NB4 (cell line): ENCODE measurements at places on chromosomes 6 and 20.

- no peak for DNase-seq
Observed at GRCh38 chr6:63516186-63516944, 55.9 kb upstream of the LOC128125822 start.

- no peak for DNase-seq
Observed at GRCh38 chr20:62350098-62350628, 16.9 kb downstream of the LAMA5 start.

DNA sequence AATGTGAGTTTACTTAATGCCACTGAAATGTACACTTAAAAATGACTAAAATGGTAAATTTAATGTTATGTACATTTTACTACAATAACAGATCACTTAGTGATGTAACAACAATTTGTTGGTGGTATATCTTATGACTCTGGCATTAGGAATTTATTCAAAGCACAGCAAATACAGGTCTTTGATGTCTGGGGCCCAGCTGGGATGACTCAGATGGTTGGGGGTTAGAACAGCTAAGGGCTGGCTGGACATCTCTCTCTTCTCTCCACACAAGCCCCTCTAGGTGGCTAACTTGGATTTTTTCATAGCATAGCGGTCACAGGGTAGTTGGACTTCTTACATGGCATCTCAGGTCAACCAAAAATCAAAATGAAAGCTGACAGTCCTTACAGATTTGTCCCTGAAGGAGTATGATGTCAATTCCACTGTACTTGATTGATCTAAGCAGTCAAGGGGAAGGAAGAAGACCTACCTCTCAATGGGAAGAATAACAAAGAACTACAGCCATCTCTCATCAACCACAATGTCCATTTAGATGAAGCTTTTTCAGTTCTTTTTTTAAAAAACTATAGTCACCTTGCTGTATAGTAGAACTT lies 37.5 kb upstream of the LCA5 start:
- DNase-seq = no peak

DNA sequence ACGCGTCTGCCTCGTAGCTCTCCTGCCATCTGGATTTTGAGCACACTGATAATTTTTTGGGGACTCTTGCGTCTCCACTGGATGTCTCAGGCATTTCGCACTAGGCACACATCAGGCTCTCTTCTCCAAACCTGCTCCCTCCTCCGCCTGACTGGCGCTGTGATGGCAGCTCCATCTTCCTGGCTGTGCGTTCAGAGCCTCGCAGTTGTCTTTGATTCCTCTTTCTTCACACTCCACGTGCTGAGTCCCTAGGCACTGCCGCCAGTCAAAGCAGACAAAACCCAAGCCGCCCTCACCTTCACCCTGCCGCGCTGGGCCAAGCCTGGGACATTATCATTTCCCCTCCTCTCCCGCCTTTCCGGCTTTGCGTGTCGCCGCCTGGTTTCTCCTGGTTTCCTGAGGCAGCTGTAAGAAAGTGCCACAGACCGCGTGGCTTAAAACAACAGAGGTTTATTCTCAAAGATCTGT lies 778 bp downstream of the PSMG4 start:
- DNase-seq = peak; percentile 72

- DNase-seq = no peak
Observed at GRCh38 chr6:137512757-137513605, 18.8 kb upstream of the OLIG3 start.

GRCh38 chr6:139443231-139444112 lies 69.0 kb upstream of the CITED2 start:
- no peak for DNase-seq

- no peak for DNase-seq
Observed at GRCh38 chr20:9323622-9324021, 190.8 kb upstream of the LAMP5 start.

DNA sequence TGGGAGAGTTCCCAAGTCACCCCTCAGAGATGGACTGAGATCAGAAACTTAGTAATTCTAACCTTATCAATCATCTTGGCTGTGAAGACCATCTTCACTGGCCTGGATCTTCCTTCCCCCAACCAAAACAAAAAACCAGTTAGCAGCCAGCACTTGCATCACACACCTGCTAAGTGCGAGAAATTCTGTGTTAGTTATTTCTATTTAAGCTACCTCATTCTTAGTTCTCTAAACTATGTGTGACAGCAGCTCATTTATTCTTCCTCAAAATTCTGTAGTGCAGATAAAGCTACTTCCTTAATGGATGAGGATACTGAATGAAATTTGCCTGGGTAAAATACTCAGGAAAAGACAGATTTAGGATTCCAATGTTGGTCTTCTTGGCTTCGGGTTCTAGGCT lies 18.2 kb upstream of the TAGAP start:
- DNase-seq = peak; percentile 45

DNA sequence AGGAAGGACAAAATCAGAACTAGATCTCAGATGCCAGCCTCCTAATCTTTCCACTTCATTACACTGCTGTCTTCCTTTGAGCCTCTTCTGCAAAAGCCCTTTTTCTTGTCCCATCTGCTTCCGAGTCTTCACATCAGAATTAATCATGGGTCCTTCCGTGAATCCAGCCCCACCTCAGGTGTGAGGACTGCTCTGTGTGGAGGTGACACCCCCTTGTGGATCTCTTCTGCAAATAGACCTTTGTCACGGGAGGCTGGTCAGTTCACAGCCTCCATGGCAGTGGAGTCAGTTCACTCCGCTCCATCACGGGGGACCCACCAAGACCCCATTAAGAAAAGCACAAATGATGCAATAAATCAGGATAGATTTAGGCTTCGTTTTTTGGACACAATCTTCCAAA lies 171.1 kb downstream of the ADAT2 start:
- peak; percentile 22 for DNase-seq

DNA sequence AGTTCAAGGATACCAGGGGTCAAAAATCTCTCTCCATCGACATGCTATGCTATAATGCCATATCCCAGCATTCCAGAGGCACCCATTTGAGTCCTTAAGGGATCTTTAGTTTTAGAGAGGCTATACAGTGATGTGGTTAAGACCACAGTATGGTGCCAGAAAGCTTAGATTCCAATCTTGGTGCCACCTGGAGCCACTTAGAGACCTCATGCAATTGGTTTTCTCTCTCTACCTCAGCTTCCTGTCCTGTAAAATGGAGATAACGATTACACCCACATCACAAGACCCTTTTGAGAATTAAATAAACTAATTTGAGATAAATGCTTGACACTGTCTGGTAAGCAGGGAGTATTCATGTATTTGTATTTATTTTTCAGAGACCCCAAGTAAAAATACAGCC lies 39.0 kb downstream of the PLAGL1 start:
- no peak for DNase-seq

DNA sequence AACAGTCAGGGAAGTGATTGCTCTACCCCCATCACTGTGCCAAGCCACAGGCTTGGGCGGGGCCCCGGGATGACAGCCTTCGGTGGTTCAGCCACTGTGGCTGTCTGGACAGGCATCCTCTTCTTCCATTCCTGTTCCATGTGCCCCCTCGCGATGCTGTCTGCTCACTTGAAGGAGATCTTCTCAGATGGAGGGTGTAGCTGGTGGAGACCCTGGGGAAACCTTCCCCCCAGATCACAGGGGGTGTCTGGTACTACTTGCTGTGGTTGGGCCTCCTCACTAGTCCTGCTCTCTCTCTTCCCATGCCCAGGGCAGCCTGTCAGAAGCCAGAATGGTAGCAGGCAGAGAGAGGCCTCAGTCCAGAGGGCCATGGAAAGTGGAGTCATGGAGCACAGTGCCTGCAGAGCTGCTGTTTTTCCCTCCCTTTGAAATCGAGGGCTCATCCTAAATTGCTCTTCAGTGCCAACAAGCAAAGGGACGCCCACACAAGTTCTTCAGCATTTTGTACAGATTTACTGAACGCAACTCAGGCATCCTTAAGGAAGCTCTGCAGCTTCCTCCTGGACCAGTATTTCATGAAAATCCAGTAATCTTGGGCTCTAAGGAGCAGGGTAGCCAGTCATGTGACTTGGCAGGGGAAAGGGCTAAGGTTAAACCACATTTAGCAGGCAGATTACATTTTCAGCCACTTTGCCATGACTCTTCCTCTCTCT lies 326.6 kb downstream of the ZFAND3 start:
- DNase-seq = no peak
